ENCODE measurements at places on chromosomes 6 and 20.
A peak's percentile ranks its signal among the peaks of the same experiment; 100 is the strongest.

DNA sequence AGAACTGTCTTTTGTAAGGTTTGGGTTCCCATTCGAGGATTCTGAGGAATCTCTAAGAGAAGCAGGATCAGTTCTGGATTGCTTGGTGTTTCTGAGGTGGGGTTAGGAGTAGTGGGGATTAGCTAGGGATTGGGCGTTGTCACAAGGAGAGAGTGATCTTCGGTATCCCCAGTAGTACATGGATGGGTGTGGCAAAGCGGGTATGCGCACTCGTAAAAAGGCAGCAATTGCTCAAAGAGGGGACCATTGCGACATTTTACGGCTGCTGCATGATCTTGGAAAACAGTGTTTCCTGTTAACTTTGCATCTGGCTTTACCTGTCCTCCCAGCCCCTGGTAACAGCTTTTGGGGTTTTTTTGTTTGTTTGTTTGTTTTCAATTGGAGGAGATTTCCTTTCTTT is 9.7 kb upstream of the ZSCAN9 start:
- DNase-seq: no peak

GRCh38 chr20:45968801-45969711 is 2.9 kb downstream of the ZNF335 start:
- peak; percentile 64 for DNase-seq

DNA sequence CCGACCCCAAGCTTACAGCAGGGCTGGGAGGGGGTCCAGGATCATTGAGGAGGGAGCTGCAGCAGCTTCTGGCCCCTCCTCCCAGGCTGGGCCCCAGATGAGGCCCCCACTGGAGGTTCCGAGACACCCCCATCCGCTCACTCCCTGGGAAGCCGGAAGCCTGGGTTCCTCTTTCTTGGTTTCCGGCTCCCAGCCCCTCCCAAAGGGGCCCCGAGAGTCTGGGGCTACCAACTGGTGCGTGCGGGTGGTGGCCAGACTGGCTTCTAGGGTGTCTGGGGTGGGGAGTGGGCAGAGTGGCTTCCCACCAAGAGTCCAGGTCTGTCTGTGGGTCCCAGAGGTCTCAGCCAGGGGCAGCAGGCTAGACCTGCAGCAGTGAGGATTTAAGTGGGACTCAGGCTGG is 2.2 kb downstream of the RGS19 start:
- no peak for DNase-seq

DNA sequence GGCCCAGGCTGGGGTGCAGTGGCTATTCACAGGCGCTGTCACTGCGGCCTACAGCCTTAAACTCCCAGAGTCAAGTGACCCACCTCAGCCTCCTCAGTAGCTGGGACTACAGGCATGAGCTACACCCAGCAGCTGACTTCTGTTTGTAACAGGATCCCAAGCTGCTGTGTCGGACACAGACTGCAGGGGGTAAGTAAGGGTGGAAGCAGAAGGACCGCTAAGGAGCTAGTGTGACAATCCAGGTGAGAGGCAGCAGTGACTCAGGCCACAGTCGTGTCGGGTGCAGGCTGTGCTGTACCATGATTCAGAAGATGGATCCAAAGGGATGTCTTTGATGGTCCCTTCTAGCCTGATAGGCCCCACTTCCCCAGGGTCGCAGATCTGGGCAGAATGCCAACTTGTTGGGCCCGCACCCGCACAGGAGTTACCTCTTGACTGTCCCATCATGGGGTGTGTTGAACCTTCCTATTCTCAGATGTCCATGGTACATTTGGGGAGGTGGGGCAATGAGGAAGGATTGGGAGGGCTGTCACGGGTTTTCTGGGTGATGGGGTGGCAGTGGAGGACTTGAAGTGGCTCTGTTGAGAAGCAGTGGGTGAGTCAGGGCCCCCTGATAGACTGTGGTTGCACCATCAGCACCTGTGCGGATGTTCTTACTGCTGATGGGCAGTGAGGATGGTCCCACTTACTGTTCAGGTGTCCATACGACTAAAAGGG is 25.3 kb downstream of the AAR2 start:
- DNase-seq: no peak

- DNase-seq: no peak
Measured at GRCh38 chr6:44228433-44228832, 5.0 kb downstream of the SLC29A1 start.

- no peak for DNase-seq
Measured at GRCh38 chr20:21381619-21382018, 15.7 kb downstream of the NKX2-4 start.

DNA sequence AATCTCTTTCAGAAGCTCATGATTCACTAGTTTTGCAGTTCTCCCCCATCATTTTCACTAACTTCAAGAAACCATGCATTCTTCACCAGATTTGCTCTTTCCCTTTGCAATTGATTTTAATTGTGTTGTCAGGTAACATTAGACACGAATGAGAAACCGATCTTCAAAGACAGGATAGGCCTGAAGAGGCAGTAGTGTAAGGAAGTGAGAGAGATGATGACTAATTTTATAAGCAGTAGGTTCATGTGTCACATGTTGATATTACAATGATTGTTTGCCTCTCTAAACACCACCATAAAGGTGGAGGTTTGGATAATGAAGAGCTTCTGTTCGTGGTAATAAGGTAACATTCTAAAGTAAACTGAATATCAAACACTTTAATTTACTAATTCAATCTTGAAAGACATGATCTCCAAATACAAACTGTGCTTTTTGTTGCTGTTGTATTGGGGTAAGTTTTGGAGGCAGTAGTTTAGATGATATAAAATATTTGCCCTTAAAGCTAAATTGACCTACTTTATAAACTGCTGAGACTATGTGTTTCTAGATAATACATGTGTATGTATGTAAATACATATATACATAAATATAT is 207.2 kb downstream of the PHACTR1 start:
- no peak for DNase-seq

- DNase-seq: no peak
Measured at GRCh38 chr6:139821676-139822223, 447.3 kb upstream of the CITED2 start.

GRCh38 chr6:66264376-66264775 is 557.4 kb upstream of the EYS start:
- DNase-seq: no peak

DNA sequence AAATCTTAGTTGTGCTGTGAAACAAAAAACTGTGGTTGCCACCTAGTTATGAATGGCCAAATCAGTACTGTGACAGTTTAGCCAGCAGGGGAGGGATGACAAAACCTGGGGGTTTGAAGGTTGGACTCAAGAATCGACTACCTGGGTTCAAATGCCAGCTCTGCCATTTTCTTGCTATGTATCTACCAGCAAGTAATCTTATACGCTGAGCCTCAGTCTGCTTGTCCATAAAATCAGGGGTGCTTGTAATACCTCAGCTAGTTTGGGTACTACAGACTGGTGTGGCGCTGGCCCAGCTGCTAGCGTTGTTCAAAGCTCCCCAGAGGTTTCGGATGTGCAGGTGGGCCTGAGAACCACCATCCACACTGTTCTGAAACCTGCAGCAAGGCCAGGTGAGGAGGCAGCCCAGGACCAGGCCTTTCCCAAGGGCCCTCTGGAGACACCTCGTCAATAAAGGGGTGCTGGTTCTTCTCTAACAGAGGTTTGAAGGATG is 40.4 kb downstream of the TRAM2 start:
- DNase-seq: no peak

GRCh38 chr20:1286267-1287024 is 20.4 kb downstream of the SNPH start:
- no peak for DNase-seq

GRCh38 chr20:44170816-44171410 is 16.1 kb downstream of the JPH2 start:
- DNase-seq: no peak

GRCh38 chr6:70208235-70208790 is 94.6 kb downstream of the COL9A1 start:
- DNase-seq: no peak

DNA sequence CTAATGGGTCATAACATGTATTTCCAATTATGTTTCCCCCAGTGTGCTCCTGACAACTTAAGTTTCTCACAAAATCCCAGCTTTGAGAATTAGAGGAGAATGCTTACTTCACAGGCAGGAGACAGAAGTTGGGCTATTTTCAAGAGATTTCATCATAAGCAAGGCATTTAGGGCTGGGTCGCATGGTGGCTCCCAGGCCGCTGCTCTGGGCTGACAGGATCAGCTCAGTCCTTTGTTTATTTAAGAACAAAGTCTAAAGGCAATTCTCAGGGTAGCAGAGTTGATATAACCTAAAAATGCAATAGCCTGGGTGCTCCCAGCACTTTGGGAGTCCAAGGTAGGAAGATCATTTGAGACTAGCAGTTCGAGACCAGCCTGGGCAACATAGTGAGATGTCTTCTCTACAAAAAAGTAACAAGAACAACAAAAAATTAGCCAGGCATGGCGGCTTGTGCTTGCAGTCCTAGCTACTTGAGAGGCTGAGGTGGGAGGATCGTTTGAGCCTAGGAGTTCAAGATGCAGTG is 10.9 kb downstream of the FOXQ1 start:
- no peak for DNase-seq

DNA sequence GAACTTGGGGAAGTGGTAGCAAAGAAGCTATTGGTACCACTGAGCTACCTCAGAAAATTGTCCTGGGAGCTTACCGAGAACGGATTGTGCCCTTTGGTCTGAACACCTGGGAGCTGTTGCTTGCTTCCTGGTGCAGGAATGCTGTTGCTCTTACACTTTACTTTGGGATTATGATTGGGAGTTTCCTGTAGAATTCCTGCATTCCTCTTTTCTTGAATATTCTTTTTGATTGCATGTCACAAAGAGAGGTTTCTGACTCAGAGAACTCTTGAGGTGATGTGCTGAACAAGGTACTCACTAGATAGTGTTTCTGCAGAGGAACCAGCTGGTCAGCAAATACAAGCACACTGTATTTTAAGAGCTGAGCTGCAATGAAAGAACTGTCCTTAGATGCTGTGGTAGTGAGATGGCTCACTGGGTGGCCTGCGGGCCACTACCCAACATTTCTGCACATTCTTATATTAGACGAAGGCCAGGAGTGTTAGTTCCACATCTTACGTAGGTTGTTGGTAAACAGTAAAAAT is 35.0 kb downstream of the LRRC1 start:
- no peak for DNase-seq

- no peak for DNase-seq
Measured at GRCh38 chr20:13262671-13263360, 41.7 kb downstream of the ISM1 start.

GRCh38 chr6:41505122-41506049 is 40.8 kb upstream of the FOXP4 start:
- no peak for DNase-seq

- DNase-seq: no peak
Measured at GRCh38 chr6:126437205-126437604, 97.3 kb downstream of the CENPW start.

GRCh38 chr6:13531956-13532355 is 42.4 kb upstream of the SIRT5 start:
- DNase-seq: no peak

GRCh38 chr20:47799116-47799715 is 13.9 kb upstream of the SULF2 start:
- no peak for DNase-seq

DNA sequence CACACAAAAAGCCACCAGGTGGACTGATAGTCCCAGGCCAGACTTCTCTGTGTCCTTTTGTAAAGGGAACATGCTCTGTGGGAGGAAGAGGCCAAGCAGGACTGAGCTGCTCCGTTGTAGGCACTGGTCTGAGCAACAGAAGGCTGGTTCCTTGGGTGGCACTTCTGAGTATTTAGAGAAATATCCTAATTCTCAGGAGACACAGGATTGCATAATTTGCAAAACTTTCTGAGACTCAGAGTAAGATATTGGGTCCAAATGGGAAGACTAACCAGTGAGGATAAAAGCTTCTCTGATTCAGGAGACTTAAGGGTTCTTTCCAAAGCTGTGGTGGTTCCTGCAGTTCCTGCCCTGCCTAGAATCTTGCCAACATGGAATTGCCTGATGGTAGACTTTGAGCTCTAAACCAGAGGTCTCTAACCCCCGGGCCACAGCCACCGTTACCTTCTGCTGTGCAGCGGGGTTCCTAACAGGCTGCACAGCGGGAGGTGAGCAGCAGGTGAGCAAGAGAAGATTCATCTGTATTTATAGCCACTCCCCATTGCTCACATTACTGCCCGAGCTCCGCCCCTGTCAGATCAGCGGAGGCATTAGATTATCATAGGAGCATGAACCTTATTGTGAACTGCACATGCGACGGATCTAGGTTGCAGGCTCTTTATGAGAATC is 107.0 kb downstream of the OLIG3 start:
- no peak for DNase-seq

- DNase-seq: no peak
Measured at GRCh38 chr6:37759221-37760144, 60.0 kb upstream of the ZFAND3 start.

- no peak for DNase-seq
Measured at GRCh38 chr20:16005021-16005914, 568.0 kb downstream of the KIF16B start.

- DNase-seq: no peak
Measured at GRCh38 chr6:150297327-150298029, 71.3 kb upstream of the IYD start.

GRCh38 chr6:28251661-28252008 is 434 bp downstream of the ZKSCAN4 start:
- DNase-seq: no peak

GRCh38 chr20:48563191-48563870 is 264.5 kb downstream of the PREX1 start:
- no peak for DNase-seq

GRCh38 chr20:24693466-24694156 is 224.2 kb downstream of the SYNDIG1 start:
- DNase-seq: no peak

DNA sequence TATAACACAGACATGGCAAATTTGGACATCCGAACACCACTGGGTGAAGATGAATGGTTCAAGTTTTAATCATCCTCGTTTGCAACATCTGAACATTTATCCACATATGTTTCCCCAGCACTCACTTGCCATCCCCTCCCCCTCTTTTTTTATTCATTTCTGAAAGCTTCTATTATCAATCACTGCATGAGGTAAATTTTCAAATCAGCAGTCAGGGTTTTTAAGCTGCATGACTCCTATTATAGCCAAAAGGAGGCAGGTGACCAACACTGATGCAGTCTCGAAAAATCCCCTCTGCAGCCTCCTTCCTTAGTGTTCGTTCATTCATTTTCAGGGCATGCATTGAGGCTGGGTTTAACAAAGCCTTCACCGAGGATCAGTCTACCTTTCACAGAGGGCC is 530.8 kb upstream of the JARID2 start:
- DNase-seq: no peak

DNA sequence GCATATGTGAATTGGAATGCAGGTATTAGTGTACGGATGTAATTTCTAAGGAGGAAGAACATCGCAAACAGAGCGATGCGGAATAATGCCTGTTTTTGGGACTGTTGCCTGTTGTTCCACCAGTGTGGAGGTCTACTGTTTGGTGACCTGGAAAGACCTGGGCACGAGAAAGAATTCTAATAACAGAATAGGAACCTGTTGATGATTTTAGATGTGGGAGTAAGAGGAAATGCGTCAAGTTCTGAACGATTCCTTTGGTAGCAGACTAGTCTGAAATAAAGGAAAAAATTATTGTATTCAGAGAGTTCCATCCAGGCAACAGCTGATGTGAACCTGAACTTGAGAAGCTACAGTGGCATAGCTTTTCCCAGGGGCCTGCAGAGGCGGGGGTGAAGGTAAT is 192.1 kb downstream of the DTNBP1 start:
- DNase-seq: no peak

- DNase-seq: no peak
Measured at GRCh38 chr6:108549741-108550140, 11.0 kb upstream of the FOXO3 start.

GRCh38 chr6:116471531-116471930 is 10.4 kb downstream of the CALHM6 start:
- DNase-seq: no peak

GRCh38 chr6:168865-169455 is 123.3 kb upstream of the DUSP22 start:
- DNase-seq: no peak

GRCh38 chr6:101936516-101936915 is 543.0 kb downstream of the GRIK2 start:
- DNase-seq: no peak
